ENCODE measurements at places on chromosomes 11 and 22.

DNA sequence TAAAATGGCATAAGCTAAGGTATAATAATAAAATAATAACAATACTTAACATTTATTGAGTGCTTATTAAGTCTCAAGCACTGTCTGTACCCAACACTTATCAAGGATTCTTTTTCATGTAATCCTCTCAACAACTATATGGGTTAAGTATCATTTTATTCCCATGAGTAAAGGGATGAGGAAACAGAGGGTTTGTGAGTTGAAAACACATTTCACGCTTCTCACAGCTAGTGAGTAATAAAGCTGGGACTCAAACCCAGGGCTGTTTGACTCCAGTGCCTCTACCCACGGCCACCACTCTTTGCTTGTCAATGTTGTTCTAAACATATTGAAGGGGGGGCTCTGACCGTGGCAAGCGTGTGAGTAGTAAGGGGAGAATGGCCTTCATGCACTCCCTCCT, 8.7 kb downstream of the CD3E start:
- no peak for DNase-seq

- DNase-seq, result no peak
Measured at GRCh38 chr11:8788616-8789015, 106.0 kb downstream of the RPL27A start.

DNA sequence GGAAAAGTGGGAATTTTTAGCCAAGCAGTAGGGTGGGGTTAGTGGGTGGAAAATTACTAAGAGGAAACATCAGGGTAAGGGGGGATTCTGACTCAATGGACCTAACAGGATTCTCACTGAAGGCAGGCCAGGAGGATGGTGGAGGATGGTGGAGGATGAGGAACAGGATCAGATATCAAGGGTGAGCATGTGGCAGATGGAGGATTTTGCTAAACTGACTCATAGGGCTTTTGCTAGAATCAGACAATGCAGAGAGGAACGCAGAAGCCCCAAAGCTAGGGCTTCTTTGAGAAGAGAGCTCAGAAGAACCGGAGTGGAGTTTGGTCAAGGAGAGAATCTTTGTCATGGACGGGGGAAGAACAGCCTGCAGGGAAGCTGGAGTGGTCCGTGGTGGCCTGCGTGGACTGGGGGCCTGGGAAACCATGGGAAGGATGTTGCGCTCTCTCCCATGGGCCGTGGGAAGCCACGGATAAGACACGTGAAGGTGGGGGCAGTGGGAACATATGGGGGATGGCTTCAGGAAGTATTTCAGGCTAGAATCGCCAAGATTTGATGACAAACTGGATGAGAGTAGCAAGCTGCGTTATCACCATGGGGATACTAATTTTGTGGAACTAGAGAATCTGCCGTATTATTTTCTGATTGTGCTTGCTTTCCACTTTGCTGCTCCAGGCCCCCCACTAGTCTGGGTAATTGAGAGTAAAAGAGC, 165.2 kb downstream of the LDLRAD3 start:
- DNase-seq, result no peak

DNA sequence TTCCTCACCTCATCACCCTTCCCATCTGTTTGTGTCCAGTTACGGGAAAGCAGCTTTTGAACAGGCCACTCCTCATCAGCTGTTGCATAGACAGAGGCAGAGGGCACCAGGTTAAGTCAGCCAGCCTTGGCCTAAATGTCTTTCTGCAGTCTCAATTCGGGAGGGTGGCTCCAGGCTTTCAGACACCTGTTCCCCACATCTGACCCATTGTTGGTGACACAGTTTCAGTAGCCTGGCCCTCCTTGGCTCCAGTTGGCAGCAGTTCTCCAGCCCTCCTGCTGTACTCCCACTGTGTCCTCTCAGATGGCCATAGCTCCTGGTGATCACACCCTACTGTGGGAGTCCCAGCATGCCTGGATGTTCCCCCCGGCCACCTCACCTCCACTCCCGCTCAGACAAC, 70.8 kb upstream of the MYOD1 start:
- DNase-seq, result no peak

DNA sequence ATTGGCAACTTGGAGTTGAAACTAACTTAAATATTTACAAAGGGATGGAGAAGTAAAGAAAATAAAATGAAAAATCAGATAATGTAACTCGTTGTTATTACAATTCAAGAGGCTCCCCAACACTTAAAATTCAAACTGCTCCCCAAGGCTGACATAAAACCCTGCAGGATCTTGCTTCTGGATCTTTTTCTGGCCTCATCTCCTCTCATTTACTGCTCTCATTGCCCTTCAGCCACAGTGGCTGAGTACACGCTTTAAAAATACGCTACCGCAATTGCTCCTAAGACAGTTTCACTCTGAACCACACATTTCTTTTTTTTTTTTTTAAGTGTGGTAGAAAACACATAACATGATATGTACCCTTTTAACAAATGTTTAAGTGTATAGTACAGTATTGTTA, 718.1 kb upstream of the ANO3 start:
- DNase-seq, result no peak
